ENCODE measurements at places on chromosomes 11 and 22. TPM values are rescaled to one million over a fixed set of nuclear protein-coding genes. Genes with fewer than 3 reads are reported as not detected.

Gene RAB3IL1
- total RNA-seq = 12.8 TPM

Gene OR56A1
- not detected for total RNA-seq

DNA sequence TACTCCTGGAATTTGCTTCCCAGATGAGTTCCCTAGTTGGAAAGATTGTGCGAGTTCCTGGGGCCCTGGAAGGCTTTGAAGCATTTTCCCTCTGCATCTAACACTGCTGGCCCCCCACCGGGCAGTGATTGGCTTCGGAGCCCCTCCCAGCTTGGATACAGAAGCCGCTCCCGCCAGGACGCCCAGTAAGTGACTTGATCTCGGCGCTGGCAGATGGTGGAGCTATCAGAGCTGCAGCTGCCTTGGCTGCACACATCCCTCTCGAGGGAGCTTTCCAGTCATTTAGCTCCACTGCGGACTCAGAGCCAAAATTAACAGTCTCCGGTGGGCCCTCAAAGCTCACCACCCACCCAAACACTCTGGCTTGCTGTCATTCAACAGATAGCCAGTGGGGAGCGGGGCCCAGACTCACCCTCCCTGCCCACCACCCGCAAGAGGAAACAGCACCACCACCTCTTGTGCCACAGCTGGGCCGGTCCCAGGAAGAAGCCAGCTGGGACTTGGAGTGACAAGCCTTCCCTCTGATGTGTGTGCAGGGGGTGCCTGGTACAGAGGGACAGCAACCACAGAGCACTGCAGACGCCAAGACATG lies 162.3 kb downstream of the TRIM29 start:
- peak; percentile 47 for DNase-seq

DNA sequence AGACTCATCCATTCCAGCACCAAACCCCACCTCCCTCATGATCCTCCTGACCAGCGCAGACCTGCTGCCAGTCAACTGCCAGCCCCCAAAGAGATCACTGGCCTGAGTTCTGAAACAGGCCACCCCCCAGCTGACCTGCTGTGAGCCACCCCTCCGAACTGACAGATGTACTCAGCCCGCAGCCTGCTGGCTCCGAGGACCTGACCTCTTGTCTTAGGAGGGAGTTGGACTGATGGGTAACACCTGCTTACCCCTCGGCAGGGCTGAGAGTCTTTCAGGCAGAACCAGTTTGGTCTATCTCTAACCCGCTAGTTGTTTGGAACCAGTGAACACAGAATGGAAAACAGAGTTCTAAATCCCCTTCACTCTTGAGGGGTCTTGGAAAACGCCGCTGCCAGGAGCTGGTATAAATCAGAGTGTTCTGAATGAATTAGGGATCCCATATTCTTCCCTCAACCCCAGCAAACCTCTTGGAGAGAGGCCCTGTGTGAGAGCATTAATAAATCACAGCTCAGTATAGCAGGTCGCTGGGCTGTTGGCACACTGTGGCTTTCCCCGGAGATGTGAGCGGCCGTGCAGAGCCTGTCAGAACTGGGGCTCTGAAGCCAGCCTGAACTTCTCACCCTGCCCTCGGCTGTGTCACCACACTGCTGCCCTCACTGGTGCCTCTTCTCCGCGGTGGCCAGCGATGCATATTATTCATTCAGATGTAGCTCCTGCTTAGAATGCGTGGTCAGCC lies 165.1 kb upstream of the NCAM1 start:
- DNase-seq = peak; percentile 60

- DNase-seq = no peak
Measured at GRCh38 chr22:40908895-40909294, 42.3 kb upstream of the RBX1 start.

DNA sequence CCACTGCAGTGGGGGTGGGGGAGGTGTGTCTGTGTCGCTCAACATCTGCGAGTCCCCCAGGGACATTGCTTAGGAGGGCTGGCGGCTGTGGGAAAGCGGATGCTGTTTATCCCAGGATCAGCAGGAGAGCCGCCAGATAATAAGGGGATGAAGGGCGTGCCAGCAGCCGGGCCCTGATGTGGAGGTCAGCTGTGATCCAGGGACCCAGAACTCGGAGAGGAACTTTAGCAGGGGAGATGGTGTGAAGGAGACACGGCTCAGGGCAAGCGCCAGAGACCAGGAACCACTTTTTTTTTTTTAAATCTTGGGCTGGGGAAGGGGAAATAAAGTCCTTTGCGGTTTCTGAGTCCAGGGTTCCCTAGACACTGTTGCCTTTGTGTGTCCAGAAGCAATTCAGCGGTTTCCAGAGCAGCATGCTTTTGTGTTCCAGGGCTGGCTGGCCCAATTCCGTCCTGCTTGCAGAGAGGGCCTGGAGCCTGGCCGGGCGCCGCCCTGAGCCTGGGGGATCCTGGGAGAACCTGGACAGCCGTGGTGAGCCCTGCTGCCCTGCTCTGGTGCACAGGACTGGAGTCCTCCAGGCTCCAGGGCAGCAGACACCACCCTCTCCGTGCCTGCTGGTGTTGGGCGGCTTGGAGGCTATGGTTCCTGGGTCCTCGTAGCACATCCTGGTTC lies at the start of gene GRAMD4:
Gene GRAMD4 (plus strand): TSS at position 557 of the 672 bp plus-strand sequence. CDS start 6,414 bp downstream, outside the sequence.
- DNase-seq = no peak

Gene FZD4
- total RNA-seq = 55.8 TPM

Gene DRD4
- total RNA-seq = not detected

Gene APOA5
- not detected for total RNA-seq

- no peak for DNase-seq
Measured at GRCh38 chr22:26737262-26737661, 79.9 kb downstream of the MIAT start.

DNA sequence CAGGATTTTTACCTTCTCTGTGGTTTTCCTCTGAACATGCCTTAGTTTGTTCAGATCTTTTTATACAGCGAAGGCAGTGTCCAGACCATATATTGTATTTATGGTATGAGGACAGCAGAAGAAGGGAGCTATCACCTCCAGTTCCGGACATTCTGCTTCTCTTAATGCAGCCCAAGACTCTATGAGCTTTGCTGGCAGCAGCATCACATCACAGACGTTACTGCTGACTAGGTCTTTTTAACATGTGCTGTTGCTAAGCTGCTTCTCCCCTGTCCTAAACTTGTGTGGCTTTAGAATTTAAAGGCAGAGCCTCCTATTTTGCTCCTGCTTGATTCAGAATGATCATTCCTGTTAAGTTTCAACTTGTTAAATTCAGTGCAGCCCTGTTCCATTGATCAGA lies 13.4 kb downstream of the MICAL2 start:
- no peak for DNase-seq

DNA sequence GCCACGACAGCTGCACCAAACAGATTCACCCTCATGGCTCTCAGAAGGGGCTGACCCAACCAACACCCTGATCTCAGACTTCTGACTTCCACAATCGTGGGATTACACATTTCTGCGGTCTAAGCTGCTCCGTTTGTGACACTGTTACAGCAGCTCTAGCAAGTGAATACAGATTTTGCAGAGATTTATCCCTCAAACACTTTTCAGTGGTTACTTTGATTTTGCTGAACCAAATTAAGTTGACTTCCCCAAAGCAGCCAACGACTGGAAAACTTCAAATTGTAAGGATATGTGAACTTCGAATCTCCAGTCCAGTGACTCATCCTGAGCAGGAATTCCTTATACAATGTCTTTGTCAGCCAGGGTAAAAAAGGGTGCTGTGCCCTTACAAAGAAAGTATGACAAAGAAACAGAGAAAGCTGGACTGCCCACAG lies 14.8 kb upstream of the INCENP start:
- no peak for DNase-seq

Gene TLCD5
- not detected for total RNA-seq

- peak; percentile 13 for DNase-seq
Measured at GRCh38 chr22:29842740-29843139, 4.7 kb upstream of the ASCC2 start.

GRCh38 chr11:5536482-5536881 lies 11.9 kb downstream of the OR52H1 start:
- DNase-seq = no peak

Gene MYO7A
- total RNA-seq = 5.2 TPM

Gene ROM1
- total RNA-seq = not detected

- DNase-seq = no peak
Measured at GRCh38 chr22:43197271-43197941, 10.5 kb upstream of the TTLL12 start.

DNA sequence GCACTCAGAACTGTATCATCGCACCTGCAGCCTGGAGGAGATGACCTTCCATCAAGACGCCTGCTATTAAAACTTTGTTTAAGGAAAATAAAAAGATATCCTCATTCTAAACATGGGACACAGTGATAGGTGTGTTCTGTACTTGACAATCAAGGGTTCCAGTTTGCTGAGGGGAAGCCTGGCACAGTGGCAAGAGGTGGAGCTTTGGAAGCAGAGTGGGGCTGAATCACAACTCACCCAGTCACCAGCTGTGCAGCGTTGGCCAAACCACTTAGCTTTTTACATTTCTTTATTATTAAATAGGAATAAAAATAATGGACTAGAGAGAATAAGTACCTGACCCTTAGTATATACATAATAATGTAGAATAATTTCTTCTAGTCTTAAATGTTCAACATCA lies 220.7 kb downstream of the TENM4 start:
- no peak for DNase-seq

DNA sequence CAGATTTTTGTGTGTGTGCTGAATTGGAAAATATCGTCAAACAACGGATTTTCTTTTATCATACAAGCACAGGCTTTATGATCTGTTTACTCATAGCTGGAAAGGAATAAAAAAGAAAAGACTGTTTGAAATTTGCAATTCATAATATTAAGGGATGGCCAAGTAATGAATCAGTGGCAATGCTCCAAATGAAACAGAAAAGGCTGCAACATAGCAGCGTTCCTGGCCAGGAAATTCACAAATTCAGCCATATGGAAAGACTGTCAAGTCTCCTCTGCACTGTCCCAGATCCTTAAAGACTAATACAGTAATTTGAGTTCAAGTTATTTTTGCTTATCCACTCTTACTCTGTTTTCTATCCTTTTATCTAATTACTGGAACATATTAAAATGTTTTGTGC lies 98.2 kb downstream of the MSANTD4 start:
- peak; percentile 67 for DNase-seq
